ENCODE measurements at places on chromosomes 12 and 14.

GRCh38 chr14:99944241-99944651, 121.0 kb upstream of the EVL start:
- DNase-seq: no peak

GRCh38 chr12:50297027-50297426, 13.7 kb upstream of the LIMA1 start:
- DNase-seq: no peak

DNA sequence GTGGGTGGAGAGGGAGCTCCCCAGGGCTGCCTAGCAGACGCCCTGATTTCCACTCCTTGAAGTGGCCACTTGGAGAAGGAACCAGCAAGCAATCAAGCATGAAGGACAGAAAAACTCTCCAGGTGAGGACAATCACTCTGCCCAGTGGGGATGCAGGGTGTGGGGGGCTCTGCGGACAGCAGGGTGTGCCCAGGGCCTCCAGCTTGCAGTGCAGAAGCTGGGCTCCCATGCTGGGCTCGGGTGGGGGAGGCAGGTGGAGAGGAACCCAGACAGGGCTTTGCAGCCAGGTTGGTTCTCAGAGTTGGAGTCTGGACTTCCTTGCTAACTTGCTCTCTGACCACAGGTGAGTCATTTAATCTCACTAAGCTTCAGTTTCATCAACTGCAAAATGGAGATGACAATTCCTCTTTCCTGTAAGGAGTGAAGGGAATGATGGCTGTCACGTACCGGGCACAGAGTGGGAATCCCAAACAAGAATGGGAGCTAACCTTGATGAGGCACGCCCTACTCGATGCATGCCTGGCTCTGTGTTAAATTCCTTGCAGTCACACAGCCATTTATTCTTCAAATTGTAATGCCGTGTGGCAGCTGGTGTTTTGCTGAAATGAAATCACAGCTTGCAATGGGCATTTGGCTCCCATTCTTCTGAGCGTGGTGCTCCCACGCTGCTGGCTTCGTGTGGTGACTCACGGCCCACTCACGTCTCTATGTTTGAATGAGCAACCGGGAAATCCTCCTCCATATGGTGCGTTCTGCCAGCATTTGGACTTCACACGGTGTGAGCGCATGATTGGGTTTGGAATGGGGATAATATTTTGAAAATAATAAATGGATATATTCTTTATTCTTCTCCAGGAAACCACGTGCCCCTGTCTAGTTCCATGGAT, 75.2 kb downstream of the PRIMA1 start:
- no peak for DNase-seq

- DNase-seq: no peak
These were observed 2.3 kb downstream of the CDKN1B start for GRCh38 chr12:12719496-12719895.

DNA sequence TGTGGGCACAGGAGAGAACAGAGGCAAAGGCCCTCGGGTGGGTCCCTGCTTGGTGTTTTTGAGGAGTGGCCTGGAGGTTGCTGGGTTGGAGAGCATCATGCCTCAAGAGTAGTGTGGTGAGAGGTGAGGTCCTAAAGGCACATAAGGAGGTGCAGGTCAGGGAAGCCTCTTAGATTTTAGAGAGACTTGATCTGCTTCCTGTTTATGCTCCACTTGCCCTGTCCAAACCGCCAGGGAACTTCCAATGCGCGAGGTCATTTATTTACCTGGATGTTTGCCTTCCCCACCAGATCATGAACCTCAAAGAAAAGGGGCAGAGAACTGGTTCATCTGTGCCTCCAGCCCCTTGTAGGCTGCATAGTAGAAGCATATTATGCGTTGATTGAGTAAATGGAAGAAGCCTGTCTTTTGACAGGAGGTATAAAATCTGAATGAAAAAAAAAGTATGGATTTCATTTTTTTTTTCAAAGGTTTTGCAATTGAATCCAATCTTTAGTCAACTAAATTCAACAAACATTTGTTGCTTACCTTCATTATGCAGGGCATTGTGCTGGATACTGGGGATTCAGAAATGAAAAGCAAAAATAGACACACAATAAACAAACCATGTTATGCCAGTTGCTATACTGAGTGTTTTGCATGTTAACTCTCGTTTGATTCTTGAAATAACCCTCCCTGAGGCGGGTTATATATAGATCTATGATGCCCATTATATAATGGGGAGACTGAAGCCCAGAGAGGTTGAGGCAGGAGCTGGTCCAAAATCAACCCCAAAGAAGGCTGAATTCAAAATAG, 485.2 kb downstream of the VRK1 start:
- no peak for DNase-seq

DNA sequence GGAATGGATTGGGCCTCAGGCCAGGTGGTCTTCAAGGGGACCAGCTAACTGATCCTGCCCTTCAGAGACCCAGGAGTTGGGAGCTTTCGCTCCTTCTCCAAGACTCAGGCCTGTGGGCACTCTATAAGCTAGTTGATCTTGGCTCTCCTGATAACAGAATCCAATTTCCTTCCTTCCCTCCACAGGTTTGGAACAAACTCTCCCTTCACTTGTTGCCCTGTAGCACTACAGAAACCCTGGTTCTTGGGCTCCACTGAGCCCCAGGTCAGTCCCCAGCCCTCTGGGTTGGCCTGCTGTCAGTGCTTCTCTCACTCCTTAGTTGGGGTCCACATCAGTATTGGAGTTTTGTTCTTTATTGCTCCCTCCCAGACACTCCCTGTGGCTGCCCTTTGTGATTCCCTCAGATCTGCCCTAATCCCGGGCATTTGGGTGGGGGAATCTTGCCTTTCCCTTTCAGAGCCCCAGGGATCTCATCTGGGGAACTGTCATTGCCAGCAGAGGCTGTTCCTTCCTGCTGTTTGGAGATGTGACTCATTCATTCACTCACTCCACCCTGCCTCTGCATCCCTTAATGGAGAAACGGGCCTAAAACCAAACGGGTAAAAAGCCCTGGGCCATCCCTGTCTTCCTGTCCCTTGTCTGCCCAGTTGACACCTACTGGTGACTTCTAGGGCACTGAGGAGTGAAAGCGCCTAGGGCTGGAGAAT, 4.4 kb upstream of the GPD1 start:
- no peak for DNase-seq

DNA sequence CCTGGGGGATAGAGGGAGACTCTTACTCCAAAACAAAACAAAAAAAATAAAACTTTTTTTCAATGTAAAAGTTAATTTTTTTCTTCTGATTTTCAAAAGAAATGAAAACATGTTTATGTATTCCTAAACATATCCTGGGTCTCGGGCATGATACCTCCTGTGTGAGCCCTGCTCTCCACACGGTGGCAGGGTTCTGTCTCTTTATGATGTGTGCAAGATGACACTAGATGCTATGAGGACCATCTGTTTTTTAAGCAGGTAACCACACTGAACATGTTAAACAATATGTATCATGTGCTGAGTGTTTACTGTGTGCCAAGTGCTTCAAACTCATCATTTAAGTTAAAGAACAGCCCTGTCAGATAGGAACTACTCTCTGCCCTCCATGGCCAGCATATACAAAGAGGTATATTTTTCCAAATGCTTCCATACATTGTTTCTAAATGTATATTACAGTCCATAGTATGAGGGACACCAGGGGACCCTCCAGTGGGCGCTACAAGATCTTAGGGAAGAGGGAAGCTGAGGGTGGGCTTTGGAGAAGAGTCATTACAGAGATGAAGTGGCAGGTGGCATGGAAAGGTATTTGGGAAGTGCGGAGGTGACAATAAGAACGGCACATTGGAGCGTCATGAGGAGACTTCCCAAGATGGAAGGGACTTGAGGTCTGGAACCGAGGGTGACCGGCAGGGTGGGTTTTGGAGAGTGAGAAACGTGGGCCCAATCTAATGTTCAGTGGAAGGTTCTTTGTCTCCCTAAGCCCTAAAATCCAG, 28.5 kb downstream of the FOS start:
- no peak for DNase-seq

- DNase-seq: no peak
These were observed 1.2 kb upstream of the SALL2 start for GRCh38 chr14:21527318-21527679.

All from Right ventricle myocardium superior (tissue), 1 donor.